H54 (cell line): ENCODE measurements at places on chromosomes 6 and 20.
A peak's percentile ranks its signal among the peaks of the same experiment; 100 is the strongest.

DNA sequence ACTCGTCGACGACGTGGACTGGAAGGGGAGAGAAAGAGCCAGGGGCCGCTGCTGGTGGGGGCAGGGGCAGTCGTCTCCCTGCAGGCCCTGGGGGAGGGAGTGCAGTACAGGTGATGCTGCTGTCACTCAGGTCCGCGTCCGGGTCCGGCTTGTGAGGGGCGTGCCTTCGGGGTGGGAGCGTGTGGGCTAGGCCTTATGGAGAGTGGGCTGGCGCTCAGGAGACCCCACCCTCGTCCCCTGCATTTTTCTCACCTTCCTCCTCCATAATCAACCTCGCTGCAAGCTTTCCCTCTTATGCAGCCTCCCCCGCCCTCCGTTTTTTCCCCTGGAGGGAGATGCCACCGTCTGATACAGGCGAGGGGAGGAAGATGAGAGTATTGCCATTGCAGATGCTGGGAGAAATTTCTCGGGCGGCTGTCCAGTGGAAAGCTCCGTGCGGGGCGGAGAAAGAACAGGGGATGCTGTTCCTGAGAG lies 632 bp downstream of the PCMT1 start:
- DNase-seq = peak; percentile 15

GRCh38 chr6:88074791-88075190 lies 27.1 kb downstream of the SPACA1 start:
- no peak for DNase-seq

DNA sequence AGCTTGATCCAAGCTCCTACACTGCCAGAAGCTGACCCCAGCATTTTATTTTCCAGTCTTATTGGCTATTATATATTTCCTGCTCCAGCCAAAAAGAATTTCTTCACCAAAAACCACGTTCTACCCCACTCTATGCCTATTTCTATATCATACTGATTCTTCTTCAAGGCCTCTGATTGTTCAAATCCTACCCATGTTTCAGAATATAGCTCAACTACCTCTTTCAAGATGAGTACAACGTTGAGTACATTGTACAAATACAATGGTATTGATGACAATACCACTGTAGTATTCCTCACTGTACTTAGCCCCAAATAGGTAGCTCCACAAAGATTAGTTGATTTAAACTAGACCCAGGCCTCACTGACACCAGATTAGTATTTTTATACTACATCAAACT lies 31.0 kb downstream of the ASCC3 start:
- DNase-seq = no peak

- DNase-seq = no peak
Measured at GRCh38 chr6:109448615-109449014, 7.0 kb downstream of the MICAL1 start.

DNA sequence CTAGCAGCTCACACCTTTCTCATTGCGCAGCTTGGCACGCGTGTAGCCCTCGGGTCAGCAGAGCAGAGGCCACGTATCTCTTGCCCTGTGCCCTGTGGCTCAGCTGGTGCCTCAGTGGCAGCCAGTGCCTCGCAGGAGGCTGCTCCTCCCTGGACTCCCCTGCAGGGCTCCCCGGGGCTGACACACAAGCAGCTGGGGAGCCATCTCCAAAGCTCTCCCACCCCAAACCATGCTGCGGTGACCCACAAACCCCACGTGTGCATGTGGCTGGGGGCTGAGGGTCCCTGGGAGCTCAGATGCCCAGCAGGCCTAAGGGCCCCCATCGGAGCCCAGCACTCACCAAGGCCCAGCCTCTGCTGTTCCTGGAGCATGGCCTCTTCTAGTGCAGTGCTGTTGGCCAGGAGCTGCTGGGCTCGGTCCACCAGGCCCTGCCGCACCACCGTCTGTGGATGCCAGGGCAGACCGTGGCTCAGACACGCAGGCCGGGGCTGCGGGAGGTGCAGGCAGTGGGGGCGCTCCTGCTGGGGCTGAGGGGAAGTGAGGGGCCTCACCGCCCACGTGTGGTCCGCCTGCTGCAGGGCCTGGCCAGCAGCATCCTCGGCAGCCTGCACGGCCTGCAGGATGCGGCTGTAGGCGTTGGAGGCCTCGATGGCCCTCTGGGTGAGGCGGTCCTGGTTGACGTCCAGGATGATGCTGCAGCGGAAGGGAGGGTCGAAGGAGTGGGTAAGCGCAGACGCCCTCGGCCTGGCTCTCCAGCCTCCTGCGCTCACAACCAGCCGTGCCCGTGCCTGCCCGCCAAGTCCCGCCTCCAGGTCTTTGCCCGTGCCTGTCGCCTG lies 13.8 kb downstream of the ADRM1 start:
- no peak for DNase-seq

DNA sequence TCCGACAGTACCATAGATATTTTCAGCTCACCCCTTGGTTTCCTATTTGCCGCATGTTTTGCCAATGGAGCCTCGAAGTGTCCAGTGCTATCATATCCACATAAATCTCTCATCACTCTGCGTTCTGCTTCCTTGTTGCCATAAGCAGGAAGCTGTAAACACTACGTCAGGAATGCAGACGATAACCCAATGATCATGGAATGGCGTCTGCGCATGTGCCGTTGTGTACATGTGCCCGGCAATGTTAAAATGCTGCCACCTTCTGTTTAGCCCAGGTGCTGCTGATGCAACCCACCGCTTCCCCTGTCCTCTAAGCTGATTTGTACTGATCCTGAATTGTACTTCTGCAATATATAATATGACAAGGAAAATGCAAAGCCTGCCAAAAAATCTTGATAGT lies 607.5 kb downstream of the HDGFL1 start:
- DNase-seq = no peak

GRCh38 chr6:25746968-25747367 lies 7.6 kb upstream of the SLC17A4 start:
- DNase-seq = no peak

DNA sequence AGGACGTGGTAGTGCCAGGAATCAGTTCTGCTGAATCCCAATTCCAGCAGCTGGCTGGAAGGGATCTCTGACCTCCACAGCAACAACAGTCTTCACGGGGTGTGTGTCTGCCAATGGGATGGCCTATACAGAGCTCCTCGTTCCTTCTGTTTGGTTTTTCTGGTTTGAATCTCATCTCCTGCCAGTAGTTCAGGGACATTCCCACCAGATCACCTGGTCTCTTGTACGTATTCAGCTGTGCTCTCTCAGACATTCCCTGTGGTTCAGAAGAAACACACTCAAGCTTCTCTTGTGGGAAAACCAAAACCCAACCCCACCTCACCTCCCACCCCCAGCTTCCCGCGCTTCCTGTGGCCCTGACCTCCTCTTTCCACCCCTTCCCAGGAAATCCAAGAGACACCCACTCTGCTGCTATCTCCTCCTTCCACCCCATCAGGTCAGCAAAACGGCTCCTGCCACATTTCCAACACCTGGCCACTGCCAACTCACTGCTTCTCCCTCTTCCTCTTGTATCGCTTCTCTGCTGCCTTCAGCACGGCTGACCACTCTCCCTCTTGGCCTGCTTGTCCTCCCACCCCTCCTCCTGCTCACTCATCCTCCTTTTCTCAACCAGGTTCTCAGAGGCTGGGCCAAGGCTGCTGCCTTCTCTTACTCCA lies 63.3 kb upstream of the PTGIS start:
- DNase-seq = no peak

GRCh38 chr20:1364106-1364505 lies 28.7 kb downstream of the FKBP1A start:
- DNase-seq = no peak
